ENCODE measurements at places on chromosomes 5 and 9. TPM values are rescaled to one million over a fixed set of nuclear protein-coding genes. Genes with fewer than 3 reads are reported as not detected.

DNA sequence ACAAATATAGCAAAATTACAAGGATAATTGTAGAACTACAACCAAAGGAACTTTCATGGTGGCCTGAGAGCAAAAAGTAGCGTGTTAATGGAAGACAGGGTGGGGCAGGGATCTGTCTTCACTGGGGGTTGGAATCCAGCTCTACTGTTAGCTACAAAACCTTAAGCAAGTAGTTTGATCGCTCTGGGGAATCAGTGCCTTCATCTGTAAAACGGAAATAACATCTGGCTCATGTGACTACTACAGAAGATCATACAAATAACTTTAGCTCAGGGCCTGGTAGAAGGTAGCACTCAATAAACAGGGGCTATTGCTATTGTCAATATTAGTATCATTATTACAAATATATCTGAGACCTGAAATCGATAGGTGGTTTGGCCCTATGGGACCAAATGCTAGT lies 40.4 kb downstream of the ZNF608 start:
- no peak for DNase-seq

The PRR7 gene
- 2.9 TPM for polyA plus RNA-seq

DNA sequence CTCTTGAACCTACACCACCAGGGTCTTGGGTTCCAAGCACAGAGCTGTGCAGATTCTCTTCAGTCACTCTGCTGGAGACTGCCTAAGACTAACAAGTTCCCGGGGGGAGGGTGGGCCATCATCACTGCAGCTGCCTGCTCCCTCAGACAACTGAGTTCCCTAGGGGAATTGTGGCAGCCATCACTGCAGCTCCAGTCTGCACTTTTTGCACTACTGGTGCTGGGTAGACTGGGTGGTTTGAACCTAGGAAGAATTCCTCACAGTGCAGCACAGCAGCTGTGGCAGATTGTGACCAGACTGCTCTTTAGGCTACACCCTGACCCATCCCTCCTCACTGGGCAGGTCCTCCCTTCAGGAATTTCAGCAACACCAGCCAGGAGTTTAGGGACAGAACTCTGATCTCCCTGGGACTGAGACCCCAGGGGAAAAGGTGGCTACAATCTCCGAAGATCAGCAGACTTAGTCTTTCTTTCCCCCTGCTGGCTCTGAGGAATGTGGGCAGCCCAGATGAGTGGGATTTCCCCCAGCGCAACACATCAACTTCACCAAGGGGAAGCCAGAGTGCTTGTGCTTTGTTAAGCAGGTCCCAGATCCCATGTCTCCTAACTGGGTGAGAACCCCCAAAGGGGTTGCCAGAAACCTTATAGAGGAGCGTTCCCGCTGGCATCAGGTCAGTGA lies 30.9 kb upstream of the RGMB start:
- DNase-seq: peak; percentile 4

DNA sequence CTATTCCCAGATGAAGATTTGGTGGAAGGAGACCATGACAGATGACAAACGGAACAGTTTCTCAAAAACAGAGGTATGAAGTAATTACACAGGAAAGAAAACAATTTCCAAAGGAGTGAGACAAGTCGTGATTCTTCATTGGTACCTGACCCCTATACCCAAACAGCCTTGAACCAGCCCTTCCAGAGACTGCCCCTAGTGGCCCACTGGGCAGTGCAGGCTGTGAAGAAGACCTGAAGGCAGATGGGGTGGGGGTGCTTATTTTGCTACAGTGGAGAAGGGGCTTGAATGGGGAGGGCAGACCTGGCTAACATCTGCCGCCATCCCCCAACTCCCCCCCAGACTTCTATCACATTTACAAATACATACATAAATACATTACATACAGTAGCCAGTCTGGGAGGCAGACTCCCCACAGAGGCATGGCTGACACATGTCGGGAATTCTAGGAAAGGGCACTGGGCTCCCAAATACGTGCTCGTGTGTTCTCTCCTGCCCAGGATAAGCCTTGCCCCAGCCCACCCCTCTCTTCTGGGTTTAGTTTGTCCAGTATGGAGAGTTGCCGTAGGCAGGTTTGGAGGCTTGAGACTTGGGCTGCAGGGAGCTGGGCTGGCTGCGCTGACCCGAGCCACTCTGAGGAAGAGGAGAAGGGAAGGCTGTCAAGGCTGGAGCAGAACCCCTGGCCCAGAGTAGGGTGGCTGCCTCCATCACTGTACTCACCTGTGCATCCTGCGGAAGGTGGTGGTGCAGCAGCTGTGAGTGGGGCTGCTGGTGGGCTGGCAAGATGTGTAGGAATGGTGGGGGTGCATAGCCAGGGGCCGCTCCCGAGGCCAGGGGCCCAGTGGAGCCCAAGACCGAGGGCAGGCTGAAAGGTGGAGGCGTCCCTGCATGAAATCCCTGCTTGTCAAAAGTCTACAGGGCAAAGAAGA lies 105.3 kb downstream of the UBE2R2 start:
- DNase-seq: no peak

The EPB41L4B gene
- polyA plus RNA-seq: 17.3 TPM

The PCDHA5 gene
- 0.18 TPM for polyA plus RNA-seq

The SPRY4 gene
- 29.4 TPM for polyA plus RNA-seq

- no peak for DNase-seq
Measured at GRCh38 chr5:142576303-142576702, 109.6 kb downstream of the FGF1 start.

- DNase-seq: no peak
Measured at GRCh38 chr5:178487911-178488600, 102.1 kb downstream of the COL23A1 start.

The PAXX gene
- polyA plus RNA-seq: 33.4 TPM

The UGT3A2 gene
- 16.8 TPM for polyA plus RNA-seq

The OR4F3 gene
- not detected for polyA plus RNA-seq

- DNase-seq: no peak
Measured at GRCh38 chr5:117889596-117889995, 1098.8 kb downstream of the DTWD2 start.

GRCh38 chr5:133610489-133611356 lies 1.6 kb downstream of the FSTL4 start:
- DNase-seq: peak; percentile 72

DNA sequence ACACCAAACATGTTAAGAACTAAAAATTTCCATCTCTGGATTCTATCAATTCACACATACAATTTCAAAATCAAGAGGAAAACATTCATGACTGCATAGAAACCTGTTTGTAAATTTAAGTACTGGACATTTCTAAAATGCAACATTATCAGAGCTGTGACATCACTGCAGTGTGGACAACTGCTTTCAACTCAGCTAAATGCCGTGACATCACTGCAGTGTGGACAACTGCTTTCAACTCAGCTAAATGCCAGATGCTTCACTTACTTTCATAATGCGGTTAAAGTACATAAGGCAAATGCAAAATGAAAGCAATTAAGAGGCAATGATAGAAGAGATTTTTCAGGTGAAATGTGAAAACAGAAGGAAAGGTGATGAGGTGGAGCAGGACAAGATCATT lies 161.5 kb downstream of the ARL15 start:
- no peak for DNase-seq

- DNase-seq: peak; percentile 94
Measured at GRCh38 chr5:141475625-141476131, at the start of gene PCDHGC3. PCDHGC3 (plus strand) TSS chr5:141475966; CDS start chr5:141476117, 151 bp downstream.

DNA sequence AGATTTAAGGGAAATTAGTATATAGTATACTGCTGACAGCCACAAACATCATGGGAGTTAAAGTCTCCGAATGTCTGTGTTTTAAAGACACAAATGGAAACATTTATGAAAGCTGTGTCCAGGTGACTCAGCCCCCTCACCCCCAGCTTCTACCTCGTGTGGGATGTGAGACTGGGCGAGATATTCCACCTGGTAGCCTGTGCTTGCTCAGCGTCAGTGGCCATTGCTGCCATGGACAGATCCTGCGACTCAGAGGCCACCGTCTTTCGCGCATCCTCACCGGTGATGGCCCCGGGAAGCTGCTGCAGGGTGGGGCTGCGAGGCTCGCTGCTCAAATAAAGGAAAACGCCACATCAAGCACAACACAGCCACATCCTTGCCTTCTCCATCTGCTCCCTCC lies 31.2 kb upstream of the EXOC3 start:
- DNase-seq: no peak

The RIOK2 gene
- polyA plus RNA-seq: 44.3 TPM

DNA sequence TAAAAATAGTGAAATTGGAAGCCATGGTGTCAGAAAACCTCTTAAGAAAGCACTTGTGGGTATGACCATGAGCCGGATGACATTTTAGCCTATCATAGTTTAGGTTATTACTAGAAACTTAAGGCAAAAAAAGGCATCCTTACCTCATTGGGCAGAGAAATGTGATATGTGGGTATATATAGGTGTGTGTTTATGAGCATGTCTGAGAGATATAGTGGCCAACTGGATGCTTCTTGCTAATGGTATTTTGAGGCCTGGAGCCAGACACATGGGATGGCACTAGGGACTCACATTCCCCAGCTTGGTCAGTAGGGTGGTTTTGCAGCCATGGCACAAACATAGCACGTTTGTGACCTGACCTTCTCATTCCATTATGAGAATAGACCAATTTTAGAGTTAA lies 295.6 kb upstream of the MEF2C start:
- no peak for DNase-seq

The CDHR2 gene
- polyA plus RNA-seq: 25.0 TPM

The SLC6A3 gene
- 0.15 TPM for polyA plus RNA-seq

DNA sequence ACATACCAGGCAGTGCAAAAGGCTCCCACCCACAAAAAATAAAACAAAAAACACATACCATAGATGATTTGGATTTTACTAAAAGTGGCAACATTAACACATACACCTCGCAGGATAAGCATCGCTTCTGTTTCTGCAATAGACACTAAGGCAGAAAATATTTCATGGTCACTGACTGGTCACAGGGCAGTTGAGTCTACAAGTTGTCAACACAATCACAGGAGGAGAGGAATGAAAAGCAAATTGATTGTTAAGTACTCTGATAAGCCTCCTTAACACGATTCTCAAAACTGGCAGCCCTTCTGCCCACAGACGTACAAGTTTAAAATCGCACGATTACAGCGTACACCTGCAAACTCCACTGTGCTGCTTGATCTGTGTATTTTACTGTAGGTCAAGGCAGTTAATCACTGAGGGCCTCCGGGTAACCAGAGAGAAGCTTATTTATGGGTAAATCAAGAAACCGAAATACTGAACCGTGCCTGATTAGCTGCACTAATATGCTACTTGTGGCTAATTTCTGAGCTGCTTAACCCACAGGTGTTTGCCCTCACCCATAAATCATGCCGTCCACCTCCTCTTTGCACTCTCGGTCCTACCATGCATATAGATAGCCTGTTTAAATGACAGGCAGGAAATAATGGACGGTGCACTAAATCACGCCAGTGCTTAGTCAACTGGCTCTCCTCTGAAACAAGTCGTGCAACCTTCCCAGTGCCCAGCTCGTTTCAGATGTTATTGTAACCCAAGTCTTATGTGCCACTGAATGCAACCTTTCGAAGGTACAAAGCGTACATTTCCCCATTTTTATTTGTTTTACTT lies 659.4 kb upstream of the ADAMTS16 start:
- peak; percentile 84 for DNase-seq

DNA sequence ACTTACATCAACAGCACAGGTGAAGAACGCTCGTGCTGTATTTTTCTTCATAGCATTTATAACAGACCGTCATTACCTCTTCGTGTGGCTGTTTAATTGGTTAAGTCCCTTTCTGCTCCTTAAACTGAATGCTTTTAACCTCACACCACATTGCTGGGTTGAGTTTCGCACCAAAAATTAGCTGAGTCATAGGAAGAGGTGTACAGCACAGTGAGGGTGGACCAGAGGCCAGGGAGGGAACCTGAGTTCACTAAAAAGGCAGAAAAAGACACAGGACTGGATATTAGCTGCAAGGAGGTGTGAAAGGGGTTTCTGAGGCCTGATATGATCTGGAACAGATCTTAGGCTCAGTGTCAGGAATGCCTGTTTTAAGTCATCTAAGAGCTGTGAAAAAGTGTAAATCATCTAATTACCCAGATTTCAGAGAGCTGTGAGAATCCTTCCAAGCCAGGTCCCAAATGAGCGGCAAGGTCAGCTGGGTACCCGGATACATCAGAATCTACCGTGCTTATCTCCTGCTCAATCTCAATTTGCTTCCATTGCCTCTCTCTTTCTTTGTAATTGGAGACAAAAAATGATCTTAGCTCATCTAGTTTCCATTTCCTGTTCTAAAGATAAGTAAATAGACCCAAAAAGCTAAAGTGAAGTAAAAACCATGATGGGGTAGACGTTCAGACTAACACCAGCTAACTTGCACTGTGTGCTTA lies 7.1 kb upstream of the CFAP90 start:
- DNase-seq: no peak
